H1 (cell line): ENCODE measurements at places on chromosomes 2 and 18.

DNA sequence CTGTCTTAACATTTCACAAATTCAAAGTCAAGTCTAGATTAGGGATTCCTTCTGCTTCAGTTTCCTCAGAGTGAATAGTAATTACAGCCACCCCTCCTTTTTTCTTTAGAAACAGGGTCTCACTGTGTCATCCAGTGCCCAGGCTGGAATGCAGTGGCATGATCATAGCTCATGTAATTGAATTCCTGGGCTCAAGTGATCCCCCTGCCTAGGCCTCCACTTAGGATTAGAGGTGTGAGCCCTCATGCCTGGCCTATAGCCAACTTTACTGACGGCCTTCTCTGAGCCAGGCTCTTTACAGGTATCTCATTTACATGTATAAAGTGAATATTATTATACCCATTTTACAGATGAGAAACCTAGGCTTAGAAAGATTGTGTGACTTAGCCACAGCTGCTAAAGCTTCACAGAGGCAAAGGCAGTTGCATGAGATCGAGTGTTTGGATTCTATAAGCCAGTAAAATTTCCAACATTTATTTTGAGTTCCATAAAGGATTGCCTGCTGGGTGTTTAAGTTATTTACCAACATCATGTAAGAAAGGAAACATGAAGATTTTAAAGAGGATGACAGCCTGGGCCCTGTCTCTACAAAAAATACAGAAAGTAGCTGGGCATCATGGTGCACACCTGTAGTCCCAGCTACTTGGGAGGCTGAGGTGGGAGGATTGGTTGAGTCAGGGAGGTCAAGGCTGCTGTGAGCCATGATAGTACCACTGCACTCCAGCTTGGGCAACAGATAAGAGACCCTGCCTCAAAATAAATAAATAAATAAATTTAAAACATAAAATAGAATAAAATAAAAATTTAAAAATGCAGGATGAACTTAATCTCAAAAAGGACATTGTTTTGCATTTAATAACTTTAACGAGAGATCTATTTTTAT is 1.8 kb downstream of the ENOSF1 start:
- DNase-seq: no peak

DNA sequence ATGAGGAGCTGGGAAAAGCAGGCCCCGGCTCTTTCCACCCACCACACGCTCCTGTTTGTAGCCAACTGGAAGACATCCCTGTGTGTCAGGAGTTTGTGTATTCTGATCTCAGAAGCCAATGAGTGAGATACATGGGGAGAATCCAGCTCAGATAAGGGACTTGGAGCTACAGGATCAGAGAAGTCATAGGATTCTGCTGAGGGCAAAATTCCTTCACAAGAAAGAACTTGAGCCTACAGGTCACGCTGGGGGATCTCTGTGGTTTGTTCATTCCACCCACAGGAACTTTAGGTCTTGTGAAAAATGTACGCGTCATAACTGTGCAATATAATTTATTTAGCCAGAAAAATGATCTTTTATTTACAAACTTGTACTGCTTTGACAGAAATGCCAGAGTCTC is 80.1 kb upstream of the SMIM21 start:
- no peak for DNase-seq

DNA sequence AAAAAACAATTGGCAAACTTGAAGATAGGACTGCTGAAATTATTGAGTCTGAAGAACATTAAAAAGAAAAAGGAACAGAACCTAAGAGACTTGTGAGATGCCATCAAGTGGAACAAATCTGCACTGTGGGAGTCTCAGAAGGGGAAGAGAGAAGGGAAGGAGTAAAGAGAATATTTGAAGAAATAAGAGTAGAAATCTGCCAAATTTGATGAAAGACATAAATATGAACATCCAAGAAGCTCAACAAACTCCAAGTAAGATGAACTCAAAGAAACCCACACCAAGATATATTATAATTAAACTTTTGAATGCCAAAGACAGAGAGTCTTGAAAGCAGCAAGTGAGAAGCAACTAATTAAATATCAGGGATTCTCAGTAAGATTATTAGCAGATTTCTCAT is 102.7 kb downstream of the ZNF519 start:
- no peak for DNase-seq

GRCh38 chr2:144459286-144459685 is 60.6 kb downstream of the ZEB2 start:
- no peak for DNase-seq

- no peak for DNase-seq
Measured at GRCh38 chr2:218858138-218858445, 1.5 kb upstream of the WNT6 start.

GRCh38 chr18:48330016-48330991 is 78.9 kb downstream of the ZBTB7C start:
- no peak for DNase-seq

DNA sequence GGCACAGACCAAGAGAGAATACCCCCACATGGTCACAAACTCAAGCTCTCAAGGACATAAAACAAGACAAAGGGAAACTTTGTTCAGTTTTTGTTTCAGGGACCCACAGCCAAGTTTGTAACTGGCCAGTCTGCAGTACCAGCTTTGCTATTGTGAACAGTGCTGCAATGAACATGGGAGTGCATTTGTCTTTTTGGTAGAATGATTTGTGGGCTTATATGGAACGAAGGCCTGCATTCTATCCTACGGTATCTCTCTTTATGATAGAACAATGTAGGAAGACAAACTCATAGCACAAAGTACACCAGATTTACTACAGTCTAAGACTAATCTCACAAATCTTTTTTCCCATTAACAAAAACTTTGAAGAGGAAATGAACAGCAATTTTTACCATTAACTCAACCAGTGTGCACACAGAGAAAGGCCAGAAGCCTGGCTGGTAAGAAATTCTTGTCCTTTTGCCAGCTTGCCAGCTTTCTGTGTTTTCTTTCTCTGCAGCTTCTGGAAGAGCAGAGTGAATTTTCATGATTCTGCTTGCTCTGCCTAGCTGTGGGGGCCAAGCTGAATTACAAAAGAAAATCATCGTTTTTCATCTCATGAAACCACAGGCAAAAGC is 37.1 kb upstream of the FEZ2 start:
- DNase-seq: no peak

DNA sequence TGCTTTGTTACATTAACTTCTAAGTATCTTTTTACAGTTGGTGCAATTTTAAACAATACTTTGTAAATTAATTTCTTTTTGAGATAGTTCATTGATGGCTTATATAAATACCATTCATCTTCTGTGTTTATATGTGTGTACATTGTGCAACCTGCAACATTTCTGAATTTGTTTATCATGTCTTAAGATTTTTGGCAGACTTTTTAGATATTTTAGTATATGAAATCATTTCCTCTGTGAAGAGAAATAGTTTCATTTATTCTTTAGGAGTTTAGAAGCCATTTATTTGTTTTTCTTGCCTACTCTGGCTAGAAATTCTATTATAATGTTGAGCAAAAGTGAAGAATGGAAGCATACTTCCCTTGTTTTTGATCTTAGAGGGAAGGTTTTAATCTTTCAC is 337.8 kb upstream of the DSEL start:
- DNase-seq: no peak

- no peak for DNase-seq
Measured at GRCh38 chr2:160194946-160195345, 5.1 kb downstream of the ITGB6 start.

DNA sequence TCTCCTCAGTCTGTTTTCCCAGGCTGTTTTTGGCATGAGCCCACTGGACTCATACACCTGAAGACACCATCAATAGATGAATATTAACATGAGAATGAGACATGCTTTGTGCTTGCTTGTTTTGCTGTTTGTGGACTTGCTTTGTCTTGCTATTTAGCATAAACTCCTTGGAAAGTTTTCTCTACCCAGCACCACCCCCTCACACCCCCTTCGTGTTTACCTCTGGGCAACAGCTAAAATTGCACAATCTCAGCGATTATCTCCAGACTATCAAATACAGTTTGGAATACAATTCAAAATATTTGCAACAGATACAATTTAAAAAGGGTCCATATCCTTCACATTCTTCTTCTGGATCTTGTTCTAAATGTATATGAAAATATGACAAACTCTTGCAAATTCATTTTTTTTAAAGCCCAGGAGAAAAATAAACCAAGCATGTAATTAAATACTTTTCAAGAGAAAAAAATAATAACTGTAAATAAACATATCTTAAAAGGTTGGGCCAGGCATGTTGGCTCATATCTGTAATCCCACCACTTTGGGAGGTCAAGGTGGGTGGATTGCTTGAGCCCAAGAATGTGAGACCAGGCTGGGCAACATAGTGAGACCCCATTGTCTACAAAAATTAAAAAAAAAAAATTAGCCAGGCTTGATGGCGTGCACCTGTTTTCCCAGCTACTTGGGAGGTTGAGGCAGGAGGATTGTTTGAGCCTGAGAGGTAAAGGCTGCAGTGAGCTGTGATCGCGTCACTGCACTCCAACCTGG is 32.3 kb upstream of the PMAIP1 start:
- DNase-seq: no peak

GRCh38 chr2:126932529-126932928 is 33.8 kb downstream of the TEX51 start:
- no peak for DNase-seq

DNA sequence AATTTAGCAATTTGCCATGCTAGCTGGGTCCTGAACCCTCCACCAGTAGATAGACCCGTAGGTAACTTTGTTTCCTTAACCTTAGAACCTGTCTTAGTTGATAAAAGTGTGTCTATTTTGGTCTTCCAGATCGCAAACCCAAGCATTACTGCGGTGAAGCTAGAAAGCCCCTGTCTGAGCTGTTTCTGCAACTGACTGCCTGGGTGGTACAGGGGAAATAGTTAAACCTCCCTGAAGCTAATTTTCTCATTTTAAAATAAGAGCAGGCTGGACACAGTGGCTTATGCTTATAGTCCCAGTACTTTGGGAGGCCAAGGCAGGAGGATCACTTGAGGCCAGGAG is 101.7 kb upstream of the MSH2 start:
- no peak for DNase-seq

GRCh38 chr2:232666051-232666805 is 30.9 kb upstream of the GIGYF2 start:
- DNase-seq: no peak

DNA sequence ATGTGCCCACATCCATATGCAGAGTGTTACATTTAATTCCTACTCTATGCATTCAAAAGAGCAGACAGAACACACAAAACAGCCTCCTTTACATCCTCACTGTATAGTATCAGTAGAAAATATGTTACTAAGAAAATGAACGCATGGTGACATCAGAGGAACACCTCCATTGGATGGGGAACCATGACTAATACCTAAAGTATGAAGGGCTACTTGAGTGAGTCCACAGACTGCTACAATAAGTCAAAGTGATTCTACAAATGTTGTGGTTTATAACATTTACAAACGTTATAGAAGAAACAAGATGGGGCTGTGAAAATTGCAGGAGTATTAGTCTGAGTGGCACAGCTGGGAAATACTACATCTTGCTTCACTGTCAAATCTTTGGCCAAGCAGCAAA is 1830.9 kb upstream of the PIK3C3 start:
- DNase-seq: no peak
